ENCODE measurements at places on chromosomes 2 and 18.
A peak's percentile ranks its signal among the peaks of the same experiment; 100 is the strongest.

GRCh38 chr2:203626952-203627681, 79.3 kb upstream of the CD28 start:
- peak overlapping the region; percentile 10 for H3K27ac ChIP-seq
- H3K27me3 ChIP-seq = no peaks in the 10 kb centered on the region
- H3K4me1 ChIP-seq = no peaks in the 10 kb centered on the region

DNA sequence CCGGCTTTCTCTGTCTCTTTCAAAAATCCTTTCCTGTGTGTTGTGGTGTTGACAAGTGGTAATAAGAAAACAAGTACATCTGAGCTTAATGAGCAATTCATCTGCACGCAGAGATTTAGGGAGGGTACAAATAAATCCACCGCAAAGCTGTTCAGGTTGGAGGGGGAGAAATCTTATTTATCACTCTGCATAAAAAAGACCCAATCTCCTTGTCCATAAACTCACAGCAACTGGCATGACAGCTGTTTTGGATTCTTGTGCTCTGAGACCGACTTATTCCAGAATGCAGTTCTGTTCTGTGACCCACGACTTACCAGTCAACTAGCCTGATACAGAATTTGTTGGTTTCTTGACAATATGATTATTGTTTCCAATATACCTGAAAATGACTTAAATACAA, 380.1 kb downstream of the SOX11 start:
- no peak for DNase-seq
- H3K27me3 ChIP-seq = no peaks in the 10 kb centered on the region
- peaks cover 4% of the 10 kb centered on the region for H3K4me1 ChIP-seq
- no peak overlapping the region for H3K4me3 ChIP-seq

DNA sequence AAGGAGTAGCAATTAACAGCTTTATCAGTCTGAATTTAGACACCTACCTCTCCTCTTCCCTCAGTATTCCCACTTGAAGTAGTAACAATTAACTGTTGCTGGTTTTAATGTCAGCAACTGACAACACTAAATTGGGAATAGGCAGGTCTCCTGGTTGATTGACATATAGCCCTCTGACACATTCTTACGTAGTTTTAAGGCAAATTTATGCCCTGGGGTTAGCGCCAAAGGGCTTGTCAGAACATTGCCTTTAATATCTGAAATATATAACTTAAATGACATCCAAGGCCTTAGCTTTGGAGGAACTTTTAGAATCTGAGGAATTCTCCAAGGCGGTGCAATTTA, 7.4 kb downstream of the ASXL3 start:
- no peak overlapping the region for H3K27ac ChIP-seq
- no peak for DNase-seq
- H3K27me3 ChIP-seq = no peaks in the 10 kb centered on the region
- no peaks in the 10 kb centered on the region for H3K36me3 ChIP-seq

DNA sequence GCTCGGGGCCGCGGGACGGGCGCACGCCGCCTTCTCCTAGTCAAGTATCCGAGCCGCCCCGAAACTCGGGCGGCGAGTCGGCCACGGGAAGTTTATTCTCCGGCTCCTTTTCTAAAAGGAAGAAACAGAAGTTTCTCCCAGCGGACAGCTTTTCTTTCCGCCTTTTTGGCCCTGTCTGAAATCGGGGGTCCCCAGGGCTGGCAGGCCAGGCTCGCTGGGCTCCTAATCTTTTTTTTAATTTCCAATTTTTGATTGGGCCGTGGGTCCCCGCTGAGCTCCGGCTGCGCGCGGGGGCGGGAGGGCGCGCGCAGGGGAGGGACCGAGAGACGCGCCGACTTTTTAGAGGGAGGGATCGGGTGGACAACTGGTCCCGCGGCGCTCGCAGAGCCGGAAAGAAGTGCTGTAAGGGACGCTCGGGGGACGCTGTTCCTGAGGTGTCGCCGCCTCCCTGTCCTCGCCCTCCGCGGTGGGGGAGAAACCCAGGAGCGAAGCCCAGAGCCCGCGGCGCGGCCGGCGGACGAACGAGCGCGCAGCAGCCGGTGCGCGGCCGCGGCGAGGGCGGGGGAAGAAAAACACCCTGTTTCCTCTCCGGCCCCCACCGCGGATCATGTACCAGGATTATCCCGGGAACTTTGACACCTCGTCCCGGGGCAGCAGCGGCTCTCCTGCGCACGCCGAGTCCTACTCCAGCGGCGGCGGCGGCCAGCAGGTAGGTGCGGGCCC, 617 bp downstream of the FOSL2 start:
- peak; percentile 80 for DNase-seq
- no peaks in the 10 kb centered on the region for H3K27me3 ChIP-seq
- H3K4me3 ChIP-seq = peak overlapping the region; percentile 84
- H3K36me3 ChIP-seq = no peaks in the 10 kb centered on the region

- H3K4me3 ChIP-seq = no peak overlapping the region
- H3K4me1 ChIP-seq = peaks cover 29% of the 10 kb centered on the region
- peak overlapping the region; percentile 64 for H3K27ac ChIP-seq
- DNase-seq = no peak
Observed at GRCh38 chr2:190947711-190948251, 66.2 kb downstream of the STAT1 start.

GRCh38 chr2:178829299-178829960, 22.2 kb upstream of the TTN start:
- H3K4me1 ChIP-seq = no peaks in the 10 kb centered on the region
- peak; percentile 14 for DNase-seq
- H3K36me3 ChIP-seq = no peaks in the 10 kb centered on the region
- H3K27me3 ChIP-seq = no peaks in the 10 kb centered on the region

DNA sequence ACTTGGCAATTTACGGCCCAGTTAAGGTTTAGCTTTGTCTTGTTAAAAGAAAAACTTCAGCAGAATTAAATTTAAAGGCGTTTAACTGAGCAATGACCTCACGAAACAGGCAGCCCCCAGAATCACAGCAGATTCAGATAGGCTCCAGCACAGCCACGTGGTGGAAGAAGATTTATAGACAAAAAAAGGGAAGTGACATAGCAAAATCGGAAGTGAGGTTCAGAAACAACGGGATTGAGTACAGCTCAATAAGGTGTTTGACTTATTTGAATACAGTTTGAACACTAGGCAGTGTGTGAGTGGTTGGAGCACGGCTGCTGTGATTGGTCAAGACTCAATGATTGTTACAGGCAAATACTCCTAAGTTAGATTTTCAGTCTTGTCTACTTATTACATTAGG, 79.8 kb downstream of the MOGAT1 start:
- no peak overlapping the region for H3K27ac ChIP-seq
- H3K4me3 ChIP-seq = no peak overlapping the region
- H3K4me1 ChIP-seq = peaks cover 16% of the 10 kb centered on the region
- H3K27me3 ChIP-seq = no peaks in the 10 kb centered on the region
- DNase-seq = no peak

Data from SK-N-SH (cell line).